ENCODE measurements at places on chromosomes 6 and 20.

- DNase-seq = no peak
These were observed 47.4 kb downstream of the PKIB start for GRCh38 chr6:122657601-122658000.

DNA sequence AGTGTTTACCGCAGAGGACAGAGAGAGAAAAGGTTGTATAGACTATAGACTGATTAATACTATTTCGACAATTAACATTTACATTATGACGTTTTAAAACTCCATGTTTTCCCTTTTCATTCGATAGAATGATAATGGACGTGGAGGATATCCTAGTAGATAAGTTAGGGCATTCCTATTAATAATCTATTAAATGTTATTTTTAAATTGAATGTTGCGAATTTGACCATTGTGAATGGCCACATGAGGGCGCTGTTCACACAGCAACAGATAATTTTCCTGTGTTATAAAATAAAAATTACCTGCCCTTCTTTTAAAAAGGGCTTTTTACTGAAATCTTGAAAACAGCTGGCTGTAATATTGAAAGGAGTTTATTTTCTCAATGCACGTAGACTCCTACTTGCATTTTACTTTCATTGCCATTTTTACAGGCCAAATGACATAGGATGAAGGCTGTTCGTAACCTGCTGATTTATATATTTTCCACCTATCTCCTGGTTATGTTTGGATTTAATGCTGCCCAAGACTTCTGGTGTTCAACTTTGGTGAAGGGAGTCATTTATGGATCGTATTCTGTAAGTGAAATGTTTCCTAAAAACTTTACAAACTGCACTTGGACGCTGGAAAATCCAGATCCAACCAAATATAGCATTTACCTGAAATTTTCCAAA, 3.3 kb downstream of the ADGRB3 start:
- peak; percentile 49 for DNase-seq

DNA sequence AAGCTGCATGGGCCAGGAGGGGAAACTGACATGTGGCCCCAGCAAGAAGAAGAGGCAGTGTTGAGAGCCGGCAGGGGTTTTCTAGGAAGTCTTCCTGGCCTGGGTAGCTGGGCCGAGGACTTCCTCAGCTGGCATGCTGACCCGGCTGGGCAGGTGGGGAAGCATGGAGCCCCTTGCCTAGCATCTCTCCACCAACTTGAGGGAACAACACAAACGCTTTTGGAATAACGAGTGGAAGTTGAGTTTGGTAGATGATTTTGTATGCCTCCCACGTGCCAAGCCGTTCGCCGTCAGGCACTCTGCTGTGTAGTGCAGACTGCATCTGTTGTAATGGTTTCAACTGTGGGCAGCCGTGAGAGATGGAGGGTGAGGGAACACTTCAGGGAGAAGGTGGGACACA, 7.3 kb downstream of the TMEM181 start:
- DNase-seq = no peak

DNA sequence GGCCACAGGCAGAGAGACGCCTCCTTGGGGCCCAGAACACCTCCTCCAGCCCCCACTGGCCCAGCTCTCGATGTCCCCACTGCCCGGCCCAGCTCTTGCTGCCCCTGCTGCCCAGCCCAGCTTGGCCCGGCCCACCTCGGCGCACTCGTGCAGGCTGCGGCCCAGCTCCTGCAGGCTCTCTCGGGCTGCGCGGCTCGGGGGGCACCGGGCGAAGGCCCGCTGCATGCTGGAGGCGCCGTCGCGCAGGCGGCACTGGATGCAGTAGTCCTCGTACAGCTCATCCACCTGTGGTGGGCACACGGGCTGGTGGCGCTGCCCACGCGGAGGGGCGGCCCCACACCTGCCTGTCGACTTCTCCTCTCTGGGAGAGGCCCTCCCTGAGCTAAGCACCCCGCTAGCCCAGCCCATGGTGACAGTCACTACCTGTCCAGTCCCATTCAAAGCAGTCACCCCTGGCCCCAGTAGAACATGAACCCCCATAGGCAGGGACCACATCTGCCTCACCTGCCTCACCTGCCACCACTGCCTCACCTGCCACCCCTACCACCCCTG, 81.8 kb downstream of the RIPOR3 start:
- DNase-seq = no peak

DNA sequence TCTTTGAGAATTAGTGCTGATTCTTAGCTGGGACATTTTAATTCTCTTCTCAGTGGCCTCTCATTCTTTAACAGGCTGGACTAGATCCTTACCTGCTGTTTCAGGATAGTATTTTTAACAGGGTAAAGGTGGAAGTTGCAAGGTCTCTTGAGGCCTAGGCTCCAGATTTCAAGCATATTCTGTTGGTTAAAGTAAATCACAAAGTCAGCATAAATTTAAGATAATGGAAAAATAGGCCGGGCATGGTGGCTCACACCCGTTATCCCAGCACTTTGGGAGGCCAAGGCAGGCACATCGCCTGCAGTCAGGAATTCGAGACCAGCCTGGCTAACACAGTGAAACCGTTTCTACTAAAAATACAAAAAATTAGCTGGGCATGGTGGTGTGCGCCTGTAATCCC, 1149.0 kb downstream of the EPHA7 start:
- DNase-seq = no peak

- DNase-seq = no peak
These were observed 70.9 kb downstream of the ZNF217 start for GRCh38 chr20:53522696-53523095.

- DNase-seq = no peak
These were observed 41.4 kb upstream of the BEND6 start for GRCh38 chr6:56913285-56914074.

DNA sequence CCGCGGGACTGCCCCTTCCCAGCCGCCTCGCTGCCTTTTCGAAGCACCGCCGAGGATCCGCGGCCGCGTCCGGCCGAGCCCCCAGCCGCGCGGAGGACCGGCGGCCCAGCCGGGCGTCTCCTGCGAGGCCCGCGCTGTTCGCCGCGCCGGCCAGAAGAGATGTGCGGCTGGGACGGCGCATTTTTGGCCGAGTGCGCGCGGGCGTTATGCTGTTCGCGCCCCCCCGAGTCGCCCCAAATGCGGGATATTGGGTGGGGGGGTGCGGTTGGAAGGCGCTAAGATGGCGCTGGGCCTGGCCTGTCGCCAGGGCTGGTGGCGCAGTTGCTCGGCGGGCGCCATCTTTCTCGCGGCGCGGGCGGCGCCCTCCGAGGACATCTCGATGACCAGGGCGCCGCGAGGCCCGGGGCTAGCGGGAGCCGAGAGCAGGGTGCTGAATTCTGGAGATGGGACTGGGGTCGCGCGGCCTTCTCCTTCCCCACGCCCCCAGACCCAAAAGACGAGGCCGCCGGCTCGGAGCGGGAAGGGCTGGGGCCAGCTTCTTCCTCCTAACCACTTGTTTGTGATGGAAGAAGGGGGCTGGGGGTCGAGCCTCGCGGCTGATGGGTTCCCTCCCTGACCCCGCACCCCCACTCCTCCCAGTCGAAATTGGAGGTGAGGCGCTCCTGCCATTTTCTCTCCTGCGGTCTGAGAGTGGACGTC, 1.5 kb downstream of the BICRAL start:
- DNase-seq = no peak

Measured in astrocyte of the cerebellum (primary cell).